ENCODE measurements at places on chromosomes 16 and 17.

DNA sequence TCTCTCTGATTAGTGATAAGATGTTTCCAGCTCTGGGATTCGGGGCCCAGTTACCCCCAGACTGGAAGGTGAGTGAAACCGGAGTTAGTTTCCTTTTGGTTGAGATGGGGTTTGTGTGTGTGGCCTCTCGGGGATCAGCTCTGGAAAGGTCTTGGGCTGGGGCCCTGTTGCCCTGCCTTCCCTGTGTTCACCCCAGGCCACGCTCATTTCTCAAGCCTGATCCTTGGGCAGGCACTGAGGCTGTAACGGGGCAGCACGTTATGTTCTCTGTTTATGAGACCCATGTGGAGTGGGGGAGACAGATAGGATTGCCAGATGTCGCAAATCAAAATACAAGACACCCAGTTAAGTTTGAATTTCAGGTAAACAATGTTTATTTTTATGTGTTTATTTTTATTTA, 35.5 kb downstream of the CPNE2 start:
- no peak for DNase-seq

GRCh38 chr16:14289692-14290340, 218.7 kb downstream of the MRTFB start:
- DNase-seq, result no peak

DNA sequence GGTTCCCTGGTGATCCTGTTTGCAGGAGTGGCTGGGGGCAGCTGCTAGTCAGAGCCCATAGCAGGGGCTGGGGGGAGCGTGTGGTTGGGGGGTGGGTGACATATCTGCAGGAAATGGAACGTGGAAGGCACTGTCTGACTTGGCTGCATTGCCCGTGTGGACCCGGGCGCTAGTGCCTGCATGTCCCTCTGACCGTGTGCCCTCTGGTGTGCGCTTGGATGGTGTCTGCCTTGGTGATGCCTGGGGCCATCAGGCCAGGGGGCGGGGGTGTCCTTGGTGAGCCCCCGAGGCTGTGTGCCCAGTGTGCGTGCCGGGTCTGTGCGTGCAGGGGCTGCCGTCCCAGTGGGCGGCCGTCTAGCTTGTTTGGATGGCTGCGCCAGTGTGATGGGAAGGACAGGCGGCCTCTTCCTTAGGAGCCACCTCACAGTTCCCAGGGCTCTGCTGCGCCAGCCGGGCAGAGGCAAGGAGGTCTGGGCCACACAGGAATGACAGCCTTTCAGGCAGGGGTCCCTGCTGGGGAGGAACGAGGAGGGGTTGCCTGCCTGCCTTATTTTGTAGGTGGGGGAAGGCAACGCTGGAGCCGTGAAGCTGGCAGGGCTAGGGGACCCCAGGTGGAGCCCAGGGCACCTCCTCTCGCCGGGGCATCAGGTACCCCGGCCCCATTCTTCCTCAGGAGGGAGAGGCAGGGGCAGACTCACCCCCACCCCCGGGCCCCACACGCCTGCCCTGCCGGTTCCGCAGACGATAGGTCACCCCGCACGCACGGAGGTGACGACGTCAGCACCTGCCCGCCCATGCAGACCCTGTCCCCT, 693 bp downstream of the NDRG4 start:
- no peak for DNase-seq

DNA sequence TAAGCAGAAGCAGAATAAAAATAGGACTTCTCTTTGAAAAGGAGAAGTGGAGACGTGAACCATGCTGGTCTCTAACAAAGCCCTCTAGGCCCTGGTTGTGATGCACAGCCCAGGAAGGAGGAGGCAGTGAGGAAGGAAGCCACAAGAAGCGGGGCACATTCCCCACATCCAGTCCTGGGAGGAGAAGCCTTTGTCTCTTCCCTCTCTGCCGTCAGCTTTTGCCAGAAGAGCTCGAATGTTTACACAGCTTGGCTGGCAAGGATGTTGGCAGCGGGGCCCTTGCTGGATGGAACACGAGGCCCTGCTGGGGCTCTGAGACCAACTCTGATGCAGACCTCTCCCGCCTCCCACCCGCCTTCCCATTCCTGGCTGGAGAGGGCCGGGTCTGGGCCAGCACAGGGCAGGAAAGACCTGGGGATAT, 91.3 kb downstream of the MAF start:
- DNase-seq, result no peak

GRCh38 chr16:84922351-84923120, 88.8 kb downstream of the ZDHHC7 start:
- DNase-seq, result no peak

Data from T follicular helper cell (primary cell).